ENCODE measurements at places on chromosomes 1 and 21.

- no peak for DNase-seq
These were observed 35.0 kb downstream of the GIPC2 start for GRCh38 chr1:78080767-78081166.

- no peak for DNase-seq
These were observed 32.0 kb downstream of the SORT1 start for GRCh38 chr1:109365642-109366204.

DNA sequence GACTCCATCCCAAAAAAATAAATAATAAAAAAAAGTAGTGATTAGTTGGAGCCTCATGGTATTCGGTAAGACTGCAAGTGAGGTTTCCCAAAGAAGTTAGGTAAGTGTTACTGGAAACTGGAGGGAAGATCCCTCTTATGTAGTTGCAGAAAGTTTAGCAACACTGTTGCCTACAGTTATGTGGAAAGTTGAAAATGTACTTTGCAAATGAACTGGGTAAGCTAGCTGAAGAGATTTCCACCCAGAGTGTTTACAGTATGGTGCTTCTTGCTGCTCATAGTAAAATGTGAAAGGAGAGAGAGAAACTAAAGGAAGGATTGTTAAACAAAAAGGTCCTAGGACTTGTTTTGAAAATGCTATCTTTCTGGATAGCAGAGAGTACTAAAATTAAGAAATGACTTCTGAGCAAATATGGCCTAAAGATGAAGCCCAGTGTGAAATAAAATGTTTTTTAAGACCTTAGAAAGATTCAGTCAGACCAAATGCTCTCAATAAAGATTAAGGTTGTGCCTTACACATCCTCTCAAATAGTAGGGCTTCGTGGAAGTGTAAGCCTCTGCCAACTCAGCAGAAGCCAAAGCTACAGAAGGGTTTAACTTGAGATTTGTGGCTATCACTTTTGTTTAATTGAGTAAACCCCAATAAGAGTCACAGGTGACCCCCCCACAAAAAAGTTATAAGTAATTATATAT, 31.5 kb downstream of the RPS6KC1 start:
- no peak for DNase-seq

DNA sequence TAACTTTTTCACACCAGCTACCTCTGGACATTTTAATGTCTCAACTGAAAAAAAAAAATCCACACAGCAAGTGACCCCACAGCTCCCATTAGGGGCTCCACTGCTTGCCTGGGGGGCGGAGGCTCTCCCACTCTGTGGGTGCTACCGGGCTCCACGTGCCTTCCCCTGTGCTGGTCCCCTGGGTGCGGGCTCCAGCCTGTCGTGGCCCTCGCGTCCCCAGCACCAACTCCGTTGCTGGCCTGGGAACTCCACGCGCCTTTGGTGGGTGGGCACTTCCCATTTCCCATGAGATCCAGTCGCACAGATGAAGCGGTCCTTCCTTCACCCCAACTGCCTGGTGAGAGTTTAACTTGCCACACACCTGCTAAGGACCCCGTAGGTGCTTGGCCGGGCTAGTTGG, 27.1 kb upstream of the GPR153 start:
- no peak for DNase-seq

DNA sequence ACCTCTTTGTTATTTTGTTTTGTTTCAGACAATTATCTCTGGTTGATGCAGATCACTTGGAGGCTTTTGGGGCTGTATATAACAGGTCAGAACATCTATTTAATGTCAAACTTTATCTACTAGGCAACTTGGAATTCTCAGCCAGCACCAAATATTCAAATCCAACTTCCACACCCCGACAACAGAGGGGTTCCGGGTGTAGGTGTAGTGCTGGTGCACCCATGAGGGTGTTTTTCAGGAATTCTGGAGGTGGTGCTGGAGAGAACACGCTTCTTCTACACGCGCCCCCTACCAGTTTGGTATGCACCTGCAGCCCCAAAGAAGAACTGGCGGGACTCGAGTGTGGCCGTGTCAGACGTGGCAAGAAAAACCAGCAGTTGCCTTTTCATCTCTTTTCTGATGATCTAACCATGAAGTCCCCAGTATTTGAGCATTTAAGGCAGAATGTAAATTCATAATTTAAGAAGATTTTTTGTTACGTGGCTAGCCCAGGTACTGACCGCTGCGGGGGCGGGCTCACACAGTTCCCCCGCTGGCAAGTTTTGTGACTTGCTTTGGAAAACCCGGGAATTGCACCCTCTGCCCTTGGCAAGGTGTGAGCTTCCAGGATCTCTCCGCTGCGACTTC, 462 bp upstream of the TLCD4 start:
- DNase-seq: no peak

DNA sequence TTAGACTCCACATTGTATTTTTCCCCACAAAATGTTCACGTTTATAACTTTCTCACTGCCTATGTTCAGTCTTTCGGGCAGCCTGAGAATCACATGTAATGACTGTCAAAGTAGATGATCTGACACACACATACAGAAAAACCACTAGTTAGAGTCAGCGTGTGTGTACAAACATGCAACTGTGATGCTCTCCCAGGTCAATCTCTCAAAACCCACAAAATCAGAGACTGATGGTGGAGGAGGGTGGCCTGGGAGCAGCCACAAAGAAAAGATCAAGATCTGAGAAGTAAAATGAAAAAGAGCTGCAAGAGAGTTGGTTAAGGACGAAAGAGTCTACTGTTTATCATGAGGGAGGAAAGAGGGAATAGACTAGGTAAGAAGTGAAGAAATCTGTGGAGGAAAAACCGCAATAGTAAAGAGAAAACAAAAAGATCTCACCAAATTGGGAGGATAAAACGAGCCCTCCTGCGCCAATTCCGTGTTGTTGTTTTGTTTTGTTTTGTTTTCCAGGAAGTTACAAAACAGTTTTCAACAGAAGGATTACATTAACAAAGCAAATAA, 2.3 kb downstream of the EGLN1 start:
- no peak for DNase-seq

DNA sequence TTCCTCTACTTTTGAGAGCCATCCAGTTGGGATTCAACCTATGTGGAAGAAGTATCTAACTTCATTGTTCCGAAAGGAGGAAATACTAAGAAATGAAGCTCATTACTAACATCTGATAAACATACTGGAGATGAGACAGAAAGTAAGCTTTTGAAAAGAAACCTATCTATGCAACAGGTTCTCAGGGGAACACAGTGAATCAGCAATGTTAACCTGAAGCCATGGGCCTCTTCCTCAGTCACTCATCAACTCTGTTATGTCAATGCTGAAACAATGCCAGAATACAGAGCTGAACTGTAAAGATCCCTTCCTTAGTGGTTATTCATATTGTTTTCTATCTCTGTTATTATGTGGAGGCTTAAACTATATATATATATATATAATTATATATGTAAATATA, 55.5 kb upstream of the ESRRG start:
- DNase-seq: no peak

- no peak for DNase-seq
These were observed 208.4 kb downstream of the ROR1 start for GRCh38 chr1:63982201-63982600.

GRCh38 chr21:31948676-31949075, 75.9 kb downstream of the HUNK start:
- DNase-seq: no peak

- DNase-seq: peak; percentile 32
These were observed 26.2 kb downstream of the STUM start for GRCh38 chr1:226574591-226575435.

DNA sequence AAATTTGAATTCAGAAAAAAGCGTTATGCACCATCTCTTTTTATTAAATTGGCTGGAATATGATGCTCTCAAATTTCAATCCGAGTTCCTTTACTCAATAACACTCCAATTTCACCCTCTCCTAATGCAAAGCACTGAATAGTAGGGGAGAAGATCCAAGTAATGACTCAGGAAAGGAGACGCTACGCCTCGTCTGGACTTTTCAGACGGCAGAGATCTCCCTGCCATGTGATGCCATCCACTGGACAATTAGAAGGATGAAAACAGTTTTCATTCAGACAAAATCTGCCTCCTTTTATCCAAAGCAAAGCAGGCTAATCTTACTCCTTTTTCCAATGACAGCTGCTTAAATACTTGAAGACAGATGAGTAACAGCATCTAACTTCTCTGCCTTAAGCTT, 242.4 kb upstream of the GREM2 start:
- no peak for DNase-seq

GRCh38 chr1:171290621-171291020, 23.4 kb upstream of the FMO4 start:
- DNase-seq: no peak
